ENCODE measurements at places on chromosomes 2 and 18.

DNA sequence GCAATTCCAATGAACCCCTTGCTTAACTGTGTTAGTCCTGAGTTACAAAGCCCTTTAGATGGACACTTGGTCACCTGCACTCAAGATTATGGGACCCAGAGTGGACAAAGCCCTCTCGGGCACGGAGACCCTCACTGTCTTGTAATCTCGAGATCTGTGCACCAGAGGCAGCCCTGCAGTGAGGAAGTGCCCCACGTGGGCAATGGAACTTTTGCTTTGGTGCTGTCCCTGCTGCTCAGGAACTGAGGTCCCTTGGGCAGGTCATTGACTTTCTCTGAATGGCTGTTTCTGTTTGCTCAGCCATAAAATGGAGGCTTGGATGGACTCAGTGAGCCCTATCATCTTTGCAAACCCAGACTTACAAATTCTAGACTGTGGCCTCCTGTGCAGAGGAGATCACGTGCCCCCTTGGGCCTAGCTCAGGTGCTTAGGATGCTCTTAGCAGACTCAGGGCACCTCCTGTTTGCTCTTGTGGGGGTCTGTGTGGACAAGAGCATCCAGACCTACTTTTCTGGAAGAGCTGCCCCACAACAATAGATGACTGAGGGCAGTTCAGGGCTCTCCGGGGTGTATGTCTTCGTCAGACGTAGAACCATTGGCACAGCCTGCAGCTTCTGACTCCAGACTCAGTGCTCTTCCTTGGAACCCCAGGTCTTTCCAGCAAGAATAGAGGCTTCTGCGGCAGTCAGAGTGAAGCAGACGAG, 94.5 kb upstream of the HS6ST1 start:
- DNase-seq = no peak

GRCh38 chr18:27094621-27095020, 90.5 kb downstream of the CHST9 start:
- DNase-seq = no peak

DNA sequence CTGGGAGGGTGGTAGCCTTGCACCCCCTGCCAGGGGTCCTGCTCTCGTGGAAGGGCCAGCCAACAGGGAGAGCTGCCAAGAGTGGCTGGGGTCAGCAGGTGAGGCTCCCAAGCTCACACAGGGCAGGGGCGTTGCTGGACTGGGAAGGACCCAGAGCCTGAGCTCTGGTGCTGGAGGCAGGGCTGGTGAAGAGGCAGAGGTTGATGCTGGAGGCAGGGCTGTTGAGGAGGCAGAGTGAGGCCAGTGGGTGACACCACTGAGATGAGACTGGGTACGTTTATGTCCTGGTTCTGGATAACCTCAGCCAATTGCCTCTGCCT, 7.0 kb downstream of the ADRA2B start:
- DNase-seq = no peak

- DNase-seq = no peak
Observed at GRCh38 chr18:45110577-45111501, 430.2 kb downstream of the SETBP1 start.

GRCh38 chr2:179612108-179612507, 249.3 kb downstream of the ZNF385B start:
- no peak for DNase-seq

DNA sequence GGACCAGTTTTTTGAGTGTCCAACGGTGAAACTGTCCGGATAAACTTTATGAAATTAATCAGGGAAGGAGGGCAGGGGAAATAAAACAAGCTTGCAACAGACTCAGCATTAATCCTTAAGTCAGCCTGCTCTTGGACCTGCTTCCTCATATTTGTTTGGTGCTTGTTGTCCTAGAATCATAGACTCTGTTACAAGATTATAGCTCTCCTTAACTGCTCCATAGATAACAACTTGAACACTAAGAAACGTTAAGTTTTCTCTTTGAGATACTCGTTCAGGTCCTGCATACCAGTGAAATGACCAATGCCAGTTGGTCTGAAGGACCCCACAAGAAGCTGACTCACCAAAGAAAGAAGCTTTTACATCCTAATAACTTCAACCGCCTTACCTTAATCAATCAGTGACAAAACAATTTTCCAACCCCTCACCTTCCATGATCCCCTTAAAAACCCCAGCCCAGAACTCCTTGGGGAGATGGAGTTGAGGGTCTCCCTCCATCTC, 493.2 kb downstream of the PID1 start:
- no peak for DNase-seq

GRCh38 chr2:189252991-189253675, 73.6 kb upstream of the COL5A2 start:
- no peak for DNase-seq

- no peak for DNase-seq
Observed at GRCh38 chr2:176582990-176583481, 313.8 kb downstream of the MTX2 start.

DNA sequence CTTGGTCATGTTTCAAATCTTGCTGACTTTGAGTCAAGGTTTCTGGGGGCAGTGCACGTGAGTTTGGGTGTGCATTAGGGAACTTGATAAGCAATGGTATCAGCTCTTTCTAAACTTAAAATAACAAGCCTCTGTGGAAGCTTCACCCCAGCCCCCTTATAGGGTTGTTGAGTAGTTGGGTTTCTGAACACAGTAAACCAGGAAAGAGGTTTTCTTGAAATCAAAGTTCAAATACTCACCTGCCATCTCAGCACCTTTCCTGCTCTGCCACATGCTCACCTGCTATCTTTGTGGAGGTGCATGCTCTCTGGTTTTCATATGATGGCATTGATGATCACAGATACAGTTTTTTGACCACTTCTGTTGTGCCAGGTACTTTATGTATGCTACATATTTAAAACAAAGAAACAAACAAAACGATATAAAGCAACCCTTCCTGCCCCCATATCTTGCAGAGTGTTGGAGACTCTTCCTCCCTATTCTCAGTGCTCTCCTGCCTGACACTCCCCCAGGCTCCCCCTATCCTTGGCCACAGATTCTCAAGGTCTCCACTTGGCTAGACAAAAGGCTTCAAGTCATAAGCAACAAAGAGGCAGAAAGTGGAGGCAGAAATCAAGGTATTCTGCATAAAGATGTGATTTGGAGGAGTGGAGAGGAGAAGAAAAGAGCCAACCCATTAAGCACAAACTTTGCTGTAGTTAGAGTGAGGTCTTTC, 360.6 kb downstream of the CYRIA start:
- no peak for DNase-seq

DNA sequence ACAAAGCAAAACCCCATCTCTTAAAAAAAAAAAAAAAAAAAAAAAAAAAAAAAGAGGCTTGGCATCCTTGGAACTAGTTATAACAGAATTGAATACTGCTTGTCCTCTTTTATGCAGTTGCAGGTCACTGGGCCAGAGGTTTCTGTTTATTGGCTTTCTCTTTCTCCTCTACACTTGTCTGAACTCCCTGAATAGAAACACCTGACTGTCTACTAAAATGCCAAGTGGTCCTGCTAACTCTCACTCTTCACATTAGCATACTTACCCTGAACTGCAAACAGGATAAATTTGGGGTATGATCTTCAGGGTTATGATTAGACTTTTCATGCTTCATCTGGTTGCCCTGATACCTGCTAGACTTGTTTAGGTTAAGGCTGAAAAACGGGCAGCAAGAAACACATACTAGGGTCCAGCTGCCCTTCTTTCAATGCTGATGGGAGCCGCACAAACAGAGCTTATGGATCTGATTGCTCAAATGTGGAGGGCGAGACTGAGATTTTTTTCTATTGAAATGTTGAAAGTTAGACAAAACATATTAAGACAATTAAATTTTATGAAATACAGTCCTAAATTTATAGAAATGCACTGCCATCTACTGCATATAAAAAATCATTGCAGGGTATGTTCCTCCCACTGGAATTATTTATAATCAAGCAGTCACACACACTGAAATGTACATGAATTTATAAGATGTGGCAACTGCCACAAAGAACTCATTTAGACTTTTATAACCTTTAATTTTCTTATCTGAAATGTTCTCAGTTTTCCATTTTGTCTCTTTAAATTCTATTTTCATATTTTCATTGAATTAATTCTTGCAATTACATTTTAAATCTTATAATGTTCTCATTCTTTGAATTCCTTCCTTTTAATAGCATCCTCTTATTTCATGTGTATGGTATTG, 40.8 kb downstream of the GTF3C3 start:
- DNase-seq = no peak

- no peak for DNase-seq
Observed at GRCh38 chr2:162487816-162488215, 143.9 kb downstream of the GCA start.

- no peak for DNase-seq
Observed at GRCh38 chr2:23587341-23587880, 202.4 kb downstream of the KLHL29 start.

DNA sequence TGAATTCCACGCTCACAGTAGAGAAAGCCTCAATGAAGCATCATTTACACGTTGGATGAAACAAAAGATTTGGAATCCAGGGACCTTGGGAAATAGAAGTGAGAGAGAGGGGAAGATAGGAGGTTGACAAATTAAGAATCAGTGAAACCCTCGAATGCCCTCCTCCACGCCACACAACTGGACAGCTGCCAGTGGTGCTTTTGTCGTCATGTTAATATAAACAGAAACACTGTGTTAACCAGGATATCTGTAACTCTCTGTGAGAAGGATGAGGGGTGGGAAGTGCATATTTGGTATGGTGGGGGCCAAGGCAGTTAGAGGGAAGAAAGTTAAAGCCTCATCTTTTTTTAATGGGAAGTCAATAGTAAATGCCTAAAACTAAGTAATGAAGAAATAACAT, 108.7 kb downstream of the GFPT1 start:
- DNase-seq = no peak

GRCh38 chr2:30321466-30321865, 90.1 kb downstream of the LBH start:
- no peak for DNase-seq

DNA sequence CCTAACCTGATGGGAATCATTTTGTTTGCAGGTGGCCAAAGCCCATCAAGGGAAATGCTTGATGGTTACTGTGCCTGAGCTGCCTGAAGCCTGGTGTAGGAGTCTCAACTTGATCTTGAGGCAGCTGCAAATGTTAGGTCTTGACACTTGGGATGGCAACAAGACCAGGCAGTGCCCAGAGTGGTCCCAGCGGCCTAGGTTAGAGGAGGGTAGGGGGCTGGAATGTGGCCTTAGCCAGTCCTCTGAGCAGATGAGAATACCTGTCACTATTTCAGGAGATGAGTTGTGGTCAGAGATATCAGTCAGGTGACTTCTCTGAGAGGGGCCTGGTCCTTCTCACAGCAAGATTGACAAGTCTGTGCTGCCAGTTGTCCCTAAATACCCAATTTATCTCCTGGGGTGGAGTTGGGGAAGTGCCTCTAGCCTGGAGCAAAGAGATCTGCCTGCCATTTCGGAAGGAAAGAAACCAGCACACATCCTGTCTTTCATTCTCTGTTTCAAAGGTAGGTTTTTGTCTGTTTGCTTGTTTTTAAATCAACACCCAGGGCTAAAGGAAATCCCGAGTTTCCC, 13.4 kb downstream of the SPTBN1 start:
- no peak for DNase-seq

GRCh38 chr18:79697976-79698375, 18.4 kb downstream of the CTDP1 start:
- DNase-seq = no peak

DNA sequence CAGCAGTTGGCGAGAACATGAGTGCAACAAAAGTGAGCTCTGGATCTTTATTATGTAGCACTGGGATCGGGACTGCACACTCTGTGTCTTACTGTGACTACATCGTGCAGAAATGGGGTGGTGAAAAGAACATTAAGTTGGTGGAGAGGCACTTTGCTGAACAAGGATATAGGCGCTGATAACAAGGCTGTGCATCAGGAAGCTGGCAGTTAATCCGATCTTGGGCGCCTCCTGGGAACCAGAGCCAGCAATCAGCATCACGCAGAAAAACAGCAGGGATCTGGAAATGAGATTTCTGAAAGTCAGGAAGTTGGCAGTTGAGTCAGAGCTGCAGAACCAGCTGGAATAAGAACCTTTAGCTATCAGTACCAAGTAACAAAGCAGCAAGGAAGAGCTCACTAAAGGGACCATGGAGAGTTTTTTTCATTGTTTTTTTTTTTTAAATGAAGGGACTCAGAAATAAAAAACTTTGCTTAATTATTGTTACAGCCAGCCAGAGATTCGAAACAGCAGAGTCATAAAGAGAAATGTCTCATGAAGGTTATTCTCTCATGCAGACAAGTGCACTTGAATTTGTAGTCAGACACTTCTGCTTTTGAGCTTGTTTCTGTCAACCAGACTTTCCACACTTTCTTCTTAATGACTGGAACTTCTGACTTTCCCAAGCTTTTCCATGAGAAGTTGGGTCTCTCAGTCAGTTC, 22.8 kb upstream of the MYO3B start:
- no peak for DNase-seq

- DNase-seq = no peak
Observed at GRCh38 chr2:226487573-226487972, 312.0 kb downstream of the IRS1 start.

DNA sequence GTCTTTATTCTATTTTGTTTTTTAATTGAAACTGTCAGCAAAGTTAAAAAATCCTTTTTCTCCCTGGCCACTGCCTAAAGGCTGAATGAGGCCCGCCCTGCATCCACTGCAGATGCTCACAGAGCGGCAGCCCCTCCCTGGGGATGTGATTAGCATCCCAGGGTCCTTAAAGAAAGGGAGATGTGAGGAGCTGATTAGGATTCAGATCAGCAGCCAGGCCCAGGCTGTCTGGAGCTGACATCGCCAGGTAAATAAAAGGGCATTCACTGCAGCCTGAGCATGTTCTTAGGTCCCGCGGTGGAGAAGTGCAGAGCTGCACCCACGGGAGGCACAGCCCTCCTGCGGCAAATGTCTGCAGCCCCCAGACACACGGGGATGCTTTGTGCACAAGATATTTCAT, 83.8 kb downstream of the LONRF2 start:
- DNase-seq = no peak

GRCh38 chr2:64036034-64036705, 16.9 kb upstream of the VPS54 start:
- peak; percentile 64 for DNase-seq

DNA sequence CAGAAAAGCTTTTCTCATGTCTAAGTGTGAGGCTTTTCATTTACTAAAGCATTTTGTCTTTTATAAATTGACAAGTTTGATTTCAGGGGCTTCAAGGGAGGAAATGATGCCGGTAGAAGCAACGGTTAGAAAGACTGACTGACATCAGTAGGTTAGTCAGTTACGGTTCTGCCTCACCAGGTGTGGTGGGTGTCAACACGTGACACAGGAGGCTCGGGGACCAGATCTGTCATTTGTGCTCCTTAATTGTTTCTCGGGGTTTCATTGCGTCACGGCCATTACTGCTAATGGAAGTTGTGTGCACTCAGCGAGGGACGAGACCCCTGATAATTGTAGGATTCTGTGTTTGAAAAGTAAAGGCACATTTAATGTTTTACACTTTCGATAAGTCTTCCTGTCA, 18.9 kb upstream of the PTPRM start:
- DNase-seq = no peak
